ENCODE measurements at places on chromosomes 11 and 22. TPM values are rescaled to one million over a fixed set of nuclear protein-coding genes. Genes with fewer than 3 reads are reported as not detected.

ART1 gene
- 94.9 TPM for total RNA-seq

TRIM68 gene
- total RNA-seq: 6.2 TPM

DNA sequence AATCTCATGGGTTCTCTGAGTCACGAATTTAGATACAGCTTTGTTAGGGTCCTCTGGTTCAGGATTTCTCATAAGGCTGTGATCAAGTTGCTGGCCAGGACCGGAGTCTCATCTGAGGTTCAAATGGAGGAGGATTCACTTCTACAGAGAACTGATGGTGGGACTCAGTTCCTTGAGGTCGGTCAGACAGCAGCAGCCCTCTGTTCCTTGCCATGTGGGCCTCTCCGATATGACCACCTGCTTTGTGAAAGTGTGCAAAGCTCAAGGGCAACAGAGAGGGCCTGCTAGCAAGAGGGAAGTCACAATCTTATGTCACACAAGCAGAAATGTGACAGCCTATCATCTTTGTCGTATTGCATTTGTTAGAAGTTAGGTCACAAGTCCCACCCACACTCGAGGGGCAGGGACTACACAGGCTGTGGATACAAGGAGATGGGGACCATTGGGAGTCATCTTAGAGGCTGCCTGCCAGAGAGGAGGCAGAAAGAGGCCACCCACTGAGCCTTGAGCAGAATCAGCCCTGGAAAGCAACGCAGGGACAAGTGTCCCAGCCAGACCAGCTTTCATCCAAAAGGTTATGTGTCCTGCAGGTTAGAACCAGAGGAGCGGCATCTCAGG, 34.5 kb downstream of the RPUSD4 start:
- no peaks in the 10 kb centered on the region for H3K36me3 ChIP-seq
- H3K27me3 ChIP-seq: no peaks in the 10 kb centered on the region
- no peaks in the 10 kb centered on the region for H3K4me1 ChIP-seq
- no peak overlapping the region for H3K4me3 ChIP-seq
- H3K27ac ChIP-seq: no peak overlapping the region
- no peak for DNase-seq

DNA sequence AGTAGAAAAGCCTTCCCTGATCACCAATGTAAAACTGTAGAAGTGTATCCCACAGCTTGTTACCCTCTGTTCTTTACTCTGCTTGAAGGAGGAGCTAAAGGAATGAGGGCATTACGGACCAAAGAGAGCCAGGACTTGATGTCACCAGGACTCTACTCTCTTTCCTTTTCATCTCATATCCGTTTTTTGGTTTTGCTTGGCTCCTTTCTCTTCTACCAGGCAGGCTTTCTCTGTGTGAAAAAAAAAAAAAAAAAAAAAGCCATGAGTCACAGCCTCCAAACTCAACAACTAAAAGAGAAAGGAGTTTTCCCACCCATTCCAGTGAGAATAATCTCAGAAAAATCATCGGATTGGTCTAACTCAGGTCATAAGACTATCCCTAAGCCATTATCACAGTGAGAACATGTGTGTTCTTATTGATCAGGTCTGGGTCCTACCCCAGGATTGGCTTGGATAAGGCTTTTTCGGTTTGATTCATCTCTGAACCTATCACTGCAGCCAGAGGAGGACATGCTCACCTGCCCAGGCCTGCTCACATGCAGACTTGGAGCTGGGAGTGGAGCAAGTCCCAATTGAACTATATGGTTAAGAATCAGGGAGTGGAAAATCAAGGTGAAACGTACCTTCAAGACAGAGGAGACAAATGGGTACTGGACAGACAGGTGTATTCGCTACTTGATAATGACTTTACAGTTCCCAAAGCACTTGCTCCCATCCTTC, 19.4 kb upstream of the LRRC55 start:
- H3K4me1 ChIP-seq: no peaks in the 10 kb centered on the region
- no peaks in the 10 kb centered on the region for H3K36me3 ChIP-seq
- no peak for DNase-seq
- no peak overlapping the region for H3K4me3 ChIP-seq

GRCh38 chr11:63532117-63532516, 4.5 kb upstream of the PLAAT4 start:
- no peak overlapping the region for H3K27ac ChIP-seq
- H3K27me3 ChIP-seq: no peaks in the 10 kb centered on the region
- no peaks in the 10 kb centered on the region for H3K36me3 ChIP-seq
- DNase-seq: no peak
